Head of caudate nucleus (tissue), 42 donors: ENCODE measurements at places on chromosomes 2 and 18.

GRCh38 chr2:157842106-157842879, 33.8 kb downstream of the ACVR1 start:
- no peak for DNase-seq

GRCh38 chr18:48829443-48830149, 121.2 kb downstream of the SMAD7 start:
- no peak for DNase-seq

DNA sequence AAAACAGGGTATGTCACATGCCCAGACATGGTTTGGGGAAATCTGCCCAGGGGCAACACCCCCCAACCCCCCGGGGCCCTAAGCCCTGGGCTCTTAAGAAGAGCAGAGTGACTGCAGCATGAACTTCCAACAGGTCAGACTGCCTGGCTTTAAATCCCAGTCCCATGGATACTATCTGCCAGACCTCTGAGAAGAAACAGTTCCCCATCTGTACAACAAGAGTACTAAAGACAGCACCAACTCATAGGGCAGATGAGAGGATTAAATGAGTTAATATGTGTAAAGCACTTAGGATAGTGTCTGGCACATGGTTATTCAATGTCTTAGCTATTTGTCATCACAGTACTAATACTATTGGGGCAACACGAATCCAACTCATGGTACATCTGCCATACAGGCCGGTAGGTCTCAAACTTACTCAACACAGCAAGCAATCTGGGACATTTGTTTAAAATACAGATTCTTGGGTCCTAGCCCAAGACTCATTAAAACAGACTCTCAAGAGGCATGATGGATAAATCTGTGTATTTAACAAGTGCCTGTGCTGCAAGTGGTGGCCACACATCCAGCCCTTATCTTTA, 23.4 kb downstream of the CDH2 start:
- DNase-seq, result no peak

- DNase-seq, result peak; percentile 37
These were observed 93.0 kb upstream of the SMAD2 start for GRCh38 chr18:48023334-48024008.

GRCh38 chr18:63287691-63288220, 31.8 kb downstream of the BCL2 start:
- no peak for DNase-seq

DNA sequence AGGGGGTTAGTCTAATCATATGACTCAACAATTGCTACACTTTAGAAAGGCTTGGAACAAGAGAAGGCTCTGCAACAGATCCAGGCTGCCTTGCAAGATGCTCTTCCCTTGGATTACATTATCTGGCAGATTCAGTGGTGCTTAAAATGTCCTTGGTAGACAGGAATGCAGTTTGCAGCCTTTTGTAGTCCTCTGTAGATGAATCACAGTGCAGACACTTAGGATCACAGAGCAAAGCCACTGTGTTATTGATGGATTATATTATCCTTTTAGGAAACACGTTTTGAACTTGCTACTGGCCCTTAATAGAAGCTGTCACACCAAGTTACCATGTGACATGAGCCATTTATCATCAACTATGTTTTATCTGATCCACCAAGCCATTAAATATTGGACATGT, 152.2 kb downstream of the CBLN2 start:
- no peak for DNase-seq

DNA sequence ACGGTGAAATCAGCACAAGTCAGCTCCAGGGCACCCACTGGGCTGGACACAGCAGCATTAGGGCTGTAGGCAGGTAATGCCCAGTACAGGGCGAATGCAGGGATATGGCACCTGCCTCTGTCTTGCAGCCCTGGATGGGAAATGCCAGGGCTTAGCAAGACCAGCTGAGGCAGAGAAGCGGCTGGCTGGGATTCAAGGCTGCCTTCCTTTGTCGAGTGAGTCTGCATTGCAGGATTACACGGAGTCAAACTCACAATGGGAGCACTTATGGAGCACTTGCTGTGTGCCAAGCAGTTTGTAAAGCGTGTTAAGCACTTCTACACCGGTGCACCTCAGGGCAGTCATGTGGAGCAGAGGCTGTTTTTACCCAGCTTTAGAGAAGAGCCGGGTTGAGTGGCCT, 87.3 kb upstream of the HDAC4 start:
- no peak for DNase-seq

GRCh38 chr2:24315669-24316068, 44.7 kb downstream of the ITSN2 start:
- no peak for DNase-seq

DNA sequence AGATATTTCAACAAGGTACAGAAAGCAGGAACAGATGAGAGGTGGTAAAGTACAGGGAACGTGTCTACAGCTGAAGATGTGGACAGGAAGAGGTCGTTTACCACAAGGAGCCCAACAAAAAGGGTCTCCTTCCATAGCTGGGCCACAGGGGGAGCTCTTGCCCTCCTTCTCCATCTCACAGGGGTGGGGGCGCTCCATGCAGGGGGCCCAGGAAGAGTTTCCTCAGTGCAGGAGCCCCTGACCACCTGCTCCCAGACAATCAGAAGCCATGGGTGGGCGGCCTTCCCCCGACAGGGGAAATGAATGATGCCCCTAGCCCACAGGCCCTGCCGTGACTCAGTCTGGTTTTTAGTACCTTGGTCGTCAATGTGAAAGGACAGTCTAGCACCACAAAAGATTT, 163.6 kb upstream of the ZNF516 start:
- DNase-seq, result no peak

DNA sequence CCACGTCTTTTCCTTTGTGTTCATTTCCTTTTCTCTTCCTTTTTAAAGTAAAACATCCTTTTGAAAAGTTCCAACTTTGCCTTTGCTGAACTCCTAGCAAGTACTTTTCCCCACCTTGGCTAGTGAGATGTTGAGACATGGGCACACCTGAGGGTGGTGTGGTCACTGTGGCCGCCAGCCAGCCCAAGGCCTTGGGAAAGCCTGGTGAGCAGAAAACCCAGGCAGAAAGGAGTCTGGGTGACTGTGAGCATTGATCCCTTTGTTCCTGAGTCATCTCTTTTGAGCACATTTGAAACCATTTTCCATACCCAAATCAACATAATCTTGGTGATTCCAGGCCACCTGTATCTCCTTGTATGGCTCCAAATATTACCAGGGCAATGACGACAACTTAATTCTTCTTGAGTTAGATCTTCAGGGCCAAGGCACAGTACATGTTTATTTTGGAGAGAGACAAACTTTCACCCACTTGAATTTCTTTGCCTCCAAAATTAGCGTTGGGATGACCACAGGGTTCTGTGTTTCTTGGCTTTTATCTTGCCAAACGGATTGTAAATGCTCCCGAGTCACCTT, 14.5 kb downstream of the EPAS1 start:
- no peak for DNase-seq
